ENCODE measurements at places on chromosomes 2 and 18.

DNA sequence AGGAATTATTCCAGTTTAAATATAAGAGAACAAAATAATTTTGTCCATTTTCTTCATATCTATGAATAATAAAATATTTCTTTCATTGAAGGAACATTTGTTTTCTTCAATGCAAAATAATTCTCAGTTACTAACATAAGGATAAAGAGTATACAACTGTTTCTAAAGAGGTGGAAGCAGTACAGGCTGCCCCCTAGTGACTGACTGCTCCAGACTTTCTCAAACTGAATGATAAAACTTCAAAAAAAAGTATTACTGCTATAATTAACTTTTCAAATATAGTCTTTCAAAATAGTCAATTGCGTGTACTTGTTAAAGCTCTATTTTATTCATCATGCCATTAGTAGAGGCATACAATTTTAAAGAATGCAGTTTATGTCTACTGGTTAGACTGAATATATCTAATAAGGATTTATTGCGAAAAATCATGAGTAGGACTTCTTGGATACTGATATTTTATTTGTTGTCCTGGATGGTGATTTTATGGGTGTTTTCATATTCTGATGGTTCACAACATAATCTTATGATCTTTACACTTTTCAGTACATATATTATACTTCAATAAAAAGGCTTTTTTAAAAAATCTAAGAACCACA is 100.1 kb downstream of the WDPCP start:
- no peak for DNase-seq

- DNase-seq: no peak
These were observed 47.6 kb upstream of the GPC1 start for GRCh38 chr2:240387669-240388358.

GRCh38 chr2:234133004-234133403 is 82.5 kb downstream of the SPP2 start:
- no peak for DNase-seq

DNA sequence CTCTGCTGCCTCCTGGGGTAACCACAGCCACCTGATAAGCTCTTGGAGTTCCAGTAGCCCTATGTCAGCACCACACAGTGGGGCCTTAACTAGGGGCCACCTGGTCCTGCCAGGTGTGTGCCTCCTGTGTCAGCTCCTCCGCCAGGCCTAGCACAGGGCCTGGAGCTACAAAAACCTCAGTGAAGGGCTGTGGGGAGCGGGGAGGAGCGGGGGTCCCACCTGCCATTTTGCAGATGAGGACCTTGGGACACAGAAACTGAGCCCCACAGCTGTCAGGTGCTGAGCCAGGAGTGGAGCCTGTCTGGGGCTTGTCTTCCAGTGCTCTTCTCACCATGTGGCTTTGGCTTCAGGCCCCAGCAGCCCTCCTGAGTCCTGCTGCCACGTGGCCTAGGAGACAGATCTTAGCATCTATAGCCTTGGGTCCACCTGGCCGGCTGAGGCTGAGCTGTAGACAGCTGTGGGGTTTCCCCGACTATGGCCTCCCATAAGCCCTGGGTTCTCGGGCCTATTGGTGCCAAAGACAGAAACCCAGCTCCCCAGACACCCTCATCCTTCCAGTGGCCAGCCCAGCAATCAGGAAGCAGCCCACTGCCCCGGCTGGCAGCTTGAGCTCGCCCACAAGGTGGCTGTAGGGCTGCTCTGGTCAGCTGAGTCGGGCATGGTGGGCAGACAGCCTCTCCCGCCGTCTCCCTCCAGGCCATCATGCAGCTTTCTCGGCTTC is 104.5 kb upstream of the MCFD2 start:
- no peak for DNase-seq

DNA sequence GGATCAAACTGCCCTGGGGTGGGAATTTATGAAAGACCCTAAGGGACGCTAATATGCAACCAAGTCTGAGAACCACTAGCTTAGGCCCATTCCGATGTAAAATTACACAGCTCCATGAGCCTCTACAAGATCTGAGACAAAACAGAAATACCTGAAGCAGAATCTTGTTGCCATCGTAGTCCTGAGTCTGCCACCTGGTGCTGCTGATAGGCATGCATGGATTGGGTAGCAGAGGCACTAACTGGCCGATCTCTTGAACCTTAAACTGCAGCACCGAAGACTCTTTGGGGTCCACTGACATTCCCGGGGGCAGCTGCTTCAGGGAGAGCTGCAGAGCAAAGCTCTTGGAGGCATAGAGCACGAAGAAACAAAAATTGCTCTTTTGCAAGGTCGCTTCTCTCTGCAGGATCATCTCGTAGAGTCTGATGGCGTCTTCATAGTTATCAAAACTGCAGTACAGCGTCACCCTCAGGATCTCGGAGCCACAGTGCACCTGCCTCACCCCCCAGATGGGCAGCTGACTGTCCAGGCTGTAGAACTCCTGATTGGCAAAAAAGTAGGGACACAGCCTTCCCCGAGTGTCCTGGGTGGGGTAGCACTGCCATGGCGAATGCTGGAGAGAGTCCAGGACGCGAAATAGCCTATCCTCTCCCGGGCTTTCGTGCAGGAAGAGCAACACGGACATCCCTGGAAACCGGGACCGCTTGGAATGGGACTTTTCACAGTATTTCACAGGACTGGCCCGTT is 848 bp downstream of the FAM124B start:
- no peak for DNase-seq

GRCh38 chr2:23321751-23322150 is 63.2 kb upstream of the KLHL29 start:
- no peak for DNase-seq

DNA sequence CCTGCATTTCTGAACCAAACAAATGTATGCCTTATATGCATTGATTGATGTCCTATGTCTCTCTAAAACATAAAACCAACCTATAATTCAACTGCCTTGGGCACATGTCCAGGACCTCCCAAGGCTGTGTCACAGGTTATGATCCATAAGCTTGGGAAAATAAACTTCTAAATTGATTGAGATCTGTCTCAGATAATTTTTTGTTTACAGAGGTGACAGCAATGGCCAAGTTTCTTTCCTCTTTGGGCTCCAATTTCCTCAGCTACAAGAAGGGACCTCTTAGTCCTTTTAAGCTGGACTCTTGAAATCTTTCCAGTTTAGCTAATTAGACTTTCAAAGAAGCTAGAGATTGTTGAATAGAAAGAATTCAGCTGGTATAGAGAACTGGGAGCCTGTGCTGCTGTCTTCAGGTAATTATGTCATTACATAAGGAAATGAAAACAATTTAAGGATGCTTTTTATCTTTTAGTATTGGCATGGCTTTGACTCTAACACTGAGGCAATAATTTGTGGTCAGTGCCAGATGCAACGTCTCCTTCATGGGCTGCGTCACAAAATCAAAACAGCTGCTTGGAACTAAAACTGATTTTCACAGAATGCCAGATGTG is 412.1 kb upstream of the TRIB2 start:
- DNase-seq: no peak

- DNase-seq: no peak
These were observed 117.1 kb upstream of the DTNA start for GRCh38 chr18:34592961-34593382.

GRCh38 chr2:24399434-24400206 is 39.3 kb upstream of the ITSN2 start:
- no peak for DNase-seq

GRCh38 chr2:75246441-75247167 is 47.3 kb upstream of the TACR1 start:
- DNase-seq: no peak

GRCh38 chr2:48946449-48947048 is 191.0 kb upstream of the LHCGR start:
- DNase-seq: peak; percentile 5

GRCh38 chr2:232349946-232350635 is 28.5 kb upstream of the ALPP start:
- no peak for DNase-seq

DNA sequence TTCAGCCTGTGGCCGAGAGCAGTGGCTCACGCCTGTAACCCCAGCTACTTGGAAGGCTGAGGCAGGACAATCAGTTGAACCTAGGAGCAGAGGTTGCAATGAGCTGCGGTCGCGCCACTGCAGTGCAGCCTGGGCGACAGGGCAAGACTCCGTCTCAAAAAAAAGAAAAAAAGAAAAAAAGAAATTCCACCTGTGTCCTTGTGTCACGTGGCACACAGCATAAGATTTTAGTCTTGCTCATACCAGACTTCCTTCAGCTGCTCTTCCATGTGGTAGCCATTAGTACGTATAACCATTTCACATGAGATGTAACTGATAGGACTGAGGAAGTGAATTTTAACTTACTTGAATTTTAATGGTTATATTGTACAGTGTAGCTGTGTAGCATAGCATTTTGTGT is 4.0 kb downstream of the NOP58 start:
- no peak for DNase-seq

DNA sequence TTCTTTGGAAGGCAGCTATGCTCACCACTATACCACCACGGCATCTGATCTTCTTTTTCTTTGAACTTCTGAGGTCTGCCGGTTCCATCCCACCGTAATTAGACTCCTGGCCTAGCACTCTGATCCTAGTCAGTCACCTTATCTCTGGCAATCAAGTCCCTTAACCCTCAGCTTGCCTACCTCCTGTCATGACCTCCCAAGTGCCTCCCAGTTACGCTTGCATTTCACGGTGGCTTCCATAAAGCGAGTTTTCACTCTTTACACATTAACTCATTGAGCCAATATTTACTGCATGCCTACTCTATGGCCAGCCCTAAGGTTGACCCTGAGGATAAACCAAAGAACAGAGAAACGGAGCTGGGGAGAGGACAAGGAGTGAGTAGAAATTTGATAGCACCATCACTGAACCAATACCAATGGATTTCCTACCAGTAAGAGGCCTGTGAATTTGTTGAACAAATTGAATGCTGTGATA is 37.8 kb upstream of the TMEM182 start:
- DNase-seq: no peak

GRCh38 chr2:128374001-128374710 is 55.5 kb upstream of the HS6ST1 start:
- no peak for DNase-seq

- no peak for DNase-seq
These were observed 8.7 kb downstream of the OSBPL1A start for GRCh38 chr18:24388957-24389356.

- DNase-seq: peak; percentile 47
These were observed 37.6 kb upstream of the SPAG16 start for GRCh38 chr2:213246497-213247281.

DNA sequence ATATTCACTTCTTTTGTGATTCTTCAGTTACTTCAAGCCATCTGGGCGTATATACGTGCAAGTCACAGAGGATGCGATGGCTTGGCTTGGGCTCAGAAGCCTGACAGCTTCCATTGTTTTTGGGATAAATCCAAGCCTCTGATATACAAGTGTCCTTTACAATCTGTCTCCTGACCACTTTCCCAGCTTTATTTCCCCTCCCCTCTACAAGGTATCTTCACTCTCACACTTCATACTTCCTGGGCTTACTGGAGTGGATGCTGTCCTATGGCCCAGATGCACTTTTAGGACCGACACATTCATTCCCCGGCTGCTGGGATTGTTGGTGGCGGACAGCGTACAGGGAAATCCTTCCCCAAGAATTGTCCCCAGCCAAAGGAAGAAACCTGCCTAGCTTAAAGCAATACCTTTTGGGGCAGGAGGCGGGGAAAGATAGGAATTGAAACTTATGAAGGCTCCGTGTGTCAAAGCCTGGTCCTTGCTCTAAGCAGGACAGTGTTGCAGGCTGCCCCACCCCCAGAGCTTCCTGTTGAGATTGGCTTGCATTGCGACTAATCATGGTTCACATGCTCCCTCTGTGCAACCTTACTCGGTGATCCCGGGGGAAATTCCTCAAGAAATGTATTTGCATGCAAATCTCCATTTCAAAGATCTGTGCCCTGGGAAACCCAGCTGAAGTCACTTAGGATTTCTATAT is 802.9 kb upstream of the ID2 start:
- DNase-seq: no peak

- DNase-seq: no peak
These were observed 40.0 kb upstream of the LAPTM4A start for GRCh38 chr2:20091305-20091991.

DNA sequence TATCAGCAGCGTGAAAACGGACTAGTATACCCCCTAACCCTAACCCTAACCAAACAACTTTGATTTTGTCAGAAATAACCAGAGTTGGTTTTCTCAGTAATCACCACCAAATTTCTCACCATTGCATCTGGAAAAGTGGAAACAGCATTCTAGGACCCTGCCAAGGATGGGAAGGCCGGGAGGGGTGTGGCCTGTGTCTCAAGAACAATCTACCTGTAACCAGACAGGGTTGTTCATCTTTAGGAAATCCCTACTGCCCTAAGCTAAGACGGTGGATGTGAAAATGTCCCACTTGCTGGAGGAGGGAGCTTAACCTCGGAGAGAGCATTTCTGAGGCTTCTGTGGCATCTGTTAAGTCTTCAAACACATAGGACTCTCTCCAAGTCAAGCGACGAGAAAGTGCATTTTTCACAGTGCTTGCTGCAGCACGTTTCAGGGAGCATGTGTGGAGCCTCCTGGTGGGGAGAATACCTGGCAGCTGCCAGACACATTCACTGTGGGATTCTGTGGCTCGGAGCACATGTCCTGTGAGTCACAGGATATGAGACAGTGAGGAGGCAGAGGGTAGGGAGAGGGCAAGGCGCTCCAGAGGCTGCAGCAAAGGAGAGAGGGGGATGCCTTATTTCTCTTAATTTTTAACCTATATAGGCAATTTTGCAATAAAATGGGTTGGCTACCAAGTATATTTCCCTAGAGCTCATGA is 207.5 kb downstream of the SPP2 start:
- DNase-seq: no peak
